ENCODE measurements at places on chromosomes 1 and 21. TPM values are rescaled to one million over a fixed set of nuclear protein-coding genes. Genes with fewer than 3 reads are reported as not detected.

DNA sequence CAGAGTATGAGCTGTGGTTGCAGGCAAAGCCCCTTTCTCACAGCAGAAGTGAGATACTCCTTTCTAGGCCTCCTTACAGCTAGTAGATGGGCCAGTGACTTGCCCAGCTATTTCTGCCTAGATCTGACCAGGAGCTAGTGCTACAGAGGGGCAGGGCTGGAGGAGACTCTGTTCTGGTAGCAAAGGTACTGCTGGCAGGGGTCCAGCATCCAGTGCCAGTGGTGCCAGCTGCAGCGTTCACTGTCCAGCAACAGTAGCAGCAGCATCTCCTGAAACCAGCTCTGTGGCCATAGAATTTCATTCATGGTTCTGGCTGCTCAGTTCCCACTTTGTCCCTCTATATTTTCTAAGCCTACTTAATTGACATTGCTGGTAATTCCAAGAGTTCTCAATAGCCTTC, 62.5 kb upstream of the CNN3 start:
- no peak for DNase-seq
- H3K36me3 ChIP-seq = no peaks in the 10 kb centered on the region
- no peaks in the 10 kb centered on the region for H3K4me1 ChIP-seq
- no peak overlapping the region for H3K27ac ChIP-seq

GRCh38 chr1:239308701-239309333, 77.6 kb upstream of the CHRM3 start:
- H3K4me3 ChIP-seq = no peak overlapping the region
- H3K4me1 ChIP-seq = no peaks in the 10 kb centered on the region
- H3K36me3 ChIP-seq = no peaks in the 10 kb centered on the region
- no peak overlapping the region for H3K27ac ChIP-seq
- H3K27me3 ChIP-seq = no peaks in the 10 kb centered on the region

The FGR gene
- not detected for total RNA-seq

DNA sequence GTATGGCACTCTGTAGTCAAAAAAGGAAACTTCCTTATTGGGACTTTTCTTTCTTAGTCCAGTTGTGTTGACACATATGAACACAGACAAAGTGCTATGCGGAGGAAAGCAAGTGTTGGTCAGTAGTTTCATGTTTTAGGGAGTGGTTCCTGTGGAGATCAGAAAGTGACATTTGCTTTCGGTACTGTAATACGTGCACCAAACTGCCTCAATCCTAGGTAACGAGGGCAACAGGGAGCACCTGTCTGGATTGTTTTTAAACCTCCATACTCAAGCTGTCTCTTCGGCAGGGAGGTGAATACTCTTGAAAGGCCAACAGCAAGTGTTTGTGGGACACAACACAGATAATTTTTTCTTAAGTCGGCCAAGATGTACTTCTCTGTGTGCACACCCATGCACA, 9.1 kb downstream of the RHOU start:
- H3K27ac ChIP-seq = no peak overlapping the region
- H3K27me3 ChIP-seq = peaks cover 11% of the 10 kb centered on the region
- no peak overlapping the region for H3K4me3 ChIP-seq
- H3K36me3 ChIP-seq = no peaks in the 10 kb centered on the region

The B3GALT5 gene
- total RNA-seq = not detected

The F5 gene
- not detected for total RNA-seq

DNA sequence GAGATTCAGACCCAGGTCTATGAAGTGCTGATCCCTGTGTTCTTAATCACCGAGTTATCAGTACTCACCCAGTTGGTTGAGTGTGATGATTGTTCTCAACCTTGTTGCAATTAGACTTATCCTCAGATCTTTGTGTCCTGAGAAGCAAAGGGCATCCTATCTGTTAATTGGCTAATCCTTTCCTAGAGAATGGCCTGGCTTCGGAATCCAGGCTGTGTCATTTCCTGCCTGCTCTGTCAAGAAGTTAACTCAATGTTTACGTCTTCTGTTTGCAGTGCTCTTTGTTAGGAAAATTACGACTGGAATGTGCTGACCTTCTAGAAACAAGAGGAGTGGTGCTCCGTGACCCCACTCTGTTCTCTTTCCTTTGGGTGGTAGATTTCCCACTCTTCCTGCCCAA, 14.7 kb downstream of the GAS5 start:
- H3K4me3 ChIP-seq = no peak overlapping the region
- no peaks in the 10 kb centered on the region for H3K27me3 ChIP-seq
- peaks cover 16% of the 10 kb centered on the region for H3K36me3 ChIP-seq
- H3K27ac ChIP-seq = peak overlapping the region; percentile 35

GRCh38 chr1:221699978-221700519, 41.8 kb downstream of the DUSP10 start:
- H3K27me3 ChIP-seq = no peaks in the 10 kb centered on the region
- no peak overlapping the region for H3K4me3 ChIP-seq
- peaks cover 58% of the 10 kb centered on the region for H3K4me1 ChIP-seq

- no peak for DNase-seq
- H3K36me3 ChIP-seq = no peaks in the 10 kb centered on the region
- H3K4me3 ChIP-seq = no peak overlapping the region
- no peaks in the 10 kb centered on the region for H3K4me1 ChIP-seq
These were observed 122.0 kb downstream of the TNNI3K start for GRCh38 chr1:74357150-74357549.

DNA sequence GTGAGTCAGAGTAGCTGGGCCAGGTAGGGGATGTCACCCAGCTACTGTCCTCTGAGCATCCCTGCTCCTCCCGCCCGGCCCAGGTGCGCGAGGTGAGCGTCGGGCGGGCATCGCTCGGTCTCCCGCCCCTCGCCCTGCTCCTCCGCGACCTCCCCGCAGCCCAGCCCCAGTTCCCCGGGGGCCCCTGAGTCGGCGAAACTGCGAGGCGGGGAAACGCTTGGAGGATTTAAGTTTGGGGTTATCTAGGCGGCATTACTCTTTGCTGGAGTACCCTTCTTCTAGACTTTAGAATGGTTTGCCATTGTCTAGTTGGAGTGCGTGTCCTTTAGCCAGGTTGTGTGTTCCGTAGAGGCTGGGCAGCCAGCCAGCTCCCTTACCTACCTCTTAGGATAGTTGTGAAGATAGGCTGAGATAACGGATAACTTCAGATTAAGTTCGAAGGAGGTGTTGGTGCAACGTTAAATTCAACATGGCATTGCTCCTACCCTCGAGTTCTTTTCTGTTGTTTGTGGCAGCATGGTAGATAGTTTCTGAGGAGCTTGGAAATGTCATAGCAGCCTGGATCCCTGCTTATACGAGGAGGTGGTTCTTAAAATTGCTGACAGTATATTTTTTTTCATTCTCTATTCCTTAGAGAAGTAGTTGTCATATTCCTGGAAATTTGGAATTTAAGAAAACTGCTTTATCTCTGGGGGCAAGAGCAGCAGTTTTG, 697 bp downstream of the AGO3 start:
- no peaks in the 10 kb centered on the region for H3K36me3 ChIP-seq
- peak overlapping the region; percentile 88 for H3K4me3 ChIP-seq
- DNase-seq = peak; percentile 46
- no peaks in the 10 kb centered on the region for H3K27me3 ChIP-seq
- peak overlapping the region; percentile 89 for H3K27ac ChIP-seq

DNA sequence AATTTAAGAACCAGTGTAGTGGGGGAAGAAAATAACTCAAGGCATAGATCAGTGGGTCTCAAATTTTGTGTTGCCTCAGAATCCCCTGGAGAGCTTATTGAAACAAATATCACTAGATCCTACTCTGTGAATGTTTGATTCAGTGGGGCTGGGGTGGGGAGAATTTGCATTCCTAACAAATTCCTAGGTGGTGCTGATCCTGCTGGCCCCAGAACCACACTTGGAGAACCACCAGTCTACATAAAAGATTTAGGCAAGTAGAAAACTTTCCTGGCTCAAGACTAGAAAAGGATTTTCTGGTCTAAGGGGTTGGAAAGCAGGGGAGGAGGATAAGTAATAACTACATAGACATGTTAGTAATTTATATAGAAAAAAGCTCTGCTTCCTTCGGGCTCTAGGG, 34.1 kb upstream of the C1orf21 start:
- H3K4me1 ChIP-seq = no peaks in the 10 kb centered on the region
- no peak overlapping the region for H3K4me3 ChIP-seq
- H3K27ac ChIP-seq = no peak overlapping the region

The TTC34 gene
- total RNA-seq = 0.22 TPM

The RIMS3 gene
- total RNA-seq = not detected

The MSTO1 gene
- total RNA-seq = 46.7 TPM

The SH3GLB1 gene
- total RNA-seq = 36.0 TPM

The SLC44A5 gene
- total RNA-seq = not detected

DNA sequence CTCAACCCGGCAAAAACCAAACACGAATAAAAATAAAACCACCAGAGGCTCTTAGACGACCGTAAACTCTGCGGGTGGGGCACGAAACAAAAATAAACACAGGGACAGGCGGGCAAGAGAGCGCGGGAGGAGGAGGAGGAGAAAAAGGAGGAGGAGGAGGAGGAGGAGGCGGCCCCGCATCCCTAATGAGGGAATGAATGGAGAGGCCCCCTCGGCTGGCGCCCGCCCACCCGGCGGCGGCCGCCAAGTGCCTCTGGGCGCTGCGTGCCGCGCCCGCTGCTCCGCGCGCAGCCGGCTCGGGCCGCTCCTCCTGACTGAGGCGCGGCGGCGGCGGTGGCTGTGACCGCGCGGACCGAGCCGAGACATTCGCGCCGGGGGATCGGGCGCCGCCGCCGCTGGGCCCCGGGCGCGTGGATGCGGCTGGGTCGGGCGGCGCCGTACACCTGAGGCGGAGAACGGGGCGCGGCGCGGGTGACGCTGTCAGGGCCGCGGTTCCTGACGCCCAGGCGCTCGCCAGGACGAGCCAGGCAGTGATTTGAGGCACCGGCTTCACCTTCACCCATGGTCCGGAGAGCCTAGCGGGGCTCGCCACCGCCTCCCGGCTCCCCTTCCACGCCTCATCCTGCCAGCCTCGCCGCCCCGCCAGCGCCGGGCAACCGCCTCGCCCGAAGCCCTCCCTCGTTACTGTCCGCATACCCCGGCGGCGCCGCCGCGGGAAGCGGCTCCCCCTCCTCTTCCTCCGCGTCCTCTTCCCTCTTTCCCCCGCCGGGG, at the start of gene MARK1:
Gene MARK1, plus strand, starts transcription at position 229 of the 771 bp plus-strand sequence. CDS start 687 bp downstream, outside the sequence.
- H3K4me3 ChIP-seq = peak within 1 kb of the TSS; percentile 75
- no peaks in the 10 kb centered on the region for H3K36me3 ChIP-seq
- no peak within 1 kb of the TSS for H3K27ac ChIP-seq
- no peaks in the 10 kb centered on the region for H3K4me1 ChIP-seq
- H3K27me3 ChIP-seq = peaks cover 60% of the 10 kb centered on the region
- DNase-seq = peak; percentile 68

- H3K27me3 ChIP-seq = no peaks in the 10 kb centered on the region
- H3K36me3 ChIP-seq = no peaks in the 10 kb centered on the region
- no peaks in the 10 kb centered on the region for H3K4me1 ChIP-seq
- no peak overlapping the region for H3K27ac ChIP-seq
- H3K4me3 ChIP-seq = no peak overlapping the region
These were observed 483.2 kb upstream of the PTBP2 start for GRCh38 chr1:96238426-96238825.

The GRIK3 gene
- total RNA-seq = not detected

The HHAT gene
- 1.9 TPM for total RNA-seq

GRCh38 chr1:175024773-175025172, 1.5 kb upstream of the MRPS14 start:
- H3K27me3 ChIP-seq = no peaks in the 10 kb centered on the region
- H3K4me3 ChIP-seq = no peak overlapping the region
- DNase-seq = no peak
- no peak overlapping the region for H3K27ac ChIP-seq
- no peaks in the 10 kb centered on the region for H3K36me3 ChIP-seq
- 0 out of 2 replicates have a peak, but pooled peaks cover 5% of the 10 kb centered on the region for H3K4me1 ChIP-seq

The SLC25A44 gene
- 14.3 TPM for total RNA-seq

The ILF2 gene
- total RNA-seq = 176 TPM

GRCh38 chr1:233614743-233615521, 1.0 kb downstream of the KCNK1 start:
- H3K4me1 ChIP-seq = peaks cover 3% of the 10 kb centered on the region
- H3K4me3 ChIP-seq = peak overlapping the region; percentile 95
- no peaks in the 10 kb centered on the region for H3K36me3 ChIP-seq
- DNase-seq = peak; percentile 18

The DNASE2B gene
- total RNA-seq = not detected

GRCh38 chr1:232641507-232641906, 11.6 kb upstream of the SIPA1L2 start:
- DNase-seq = no peak
- H3K4me1 ChIP-seq = no peaks in the 10 kb centered on the region
- no peaks in the 10 kb centered on the region for H3K36me3 ChIP-seq
- H3K27me3 ChIP-seq = no peaks in the 10 kb centered on the region
- no peak overlapping the region for H3K27ac ChIP-seq

The CD1B gene
- total RNA-seq = not detected

The LENEP gene
- not detected for total RNA-seq

DNA sequence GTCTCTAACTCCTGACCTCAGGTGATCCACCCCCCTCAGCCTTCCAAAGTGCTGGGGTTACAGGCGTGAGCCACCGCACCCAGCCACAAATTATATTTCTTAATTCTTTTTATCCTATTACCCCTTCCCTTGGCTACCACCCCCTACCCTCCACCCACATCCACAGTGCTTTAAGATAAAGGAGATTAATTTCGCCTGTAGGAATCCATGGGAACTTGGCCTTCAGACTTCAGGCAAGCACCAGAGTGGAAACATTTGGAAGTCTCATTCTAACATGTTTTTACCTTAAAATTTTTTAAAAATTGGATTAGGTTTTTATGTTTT, 10.4 kb downstream of the CNST start:
- no peak for DNase-seq
- peaks cover 16% of the 10 kb centered on the region for H3K36me3 ChIP-seq
- H3K4me1 ChIP-seq = peaks cover 43% of the 10 kb centered on the region
- H3K27ac ChIP-seq = no peak overlapping the region
- H3K27me3 ChIP-seq = no peaks in the 10 kb centered on the region

DNA sequence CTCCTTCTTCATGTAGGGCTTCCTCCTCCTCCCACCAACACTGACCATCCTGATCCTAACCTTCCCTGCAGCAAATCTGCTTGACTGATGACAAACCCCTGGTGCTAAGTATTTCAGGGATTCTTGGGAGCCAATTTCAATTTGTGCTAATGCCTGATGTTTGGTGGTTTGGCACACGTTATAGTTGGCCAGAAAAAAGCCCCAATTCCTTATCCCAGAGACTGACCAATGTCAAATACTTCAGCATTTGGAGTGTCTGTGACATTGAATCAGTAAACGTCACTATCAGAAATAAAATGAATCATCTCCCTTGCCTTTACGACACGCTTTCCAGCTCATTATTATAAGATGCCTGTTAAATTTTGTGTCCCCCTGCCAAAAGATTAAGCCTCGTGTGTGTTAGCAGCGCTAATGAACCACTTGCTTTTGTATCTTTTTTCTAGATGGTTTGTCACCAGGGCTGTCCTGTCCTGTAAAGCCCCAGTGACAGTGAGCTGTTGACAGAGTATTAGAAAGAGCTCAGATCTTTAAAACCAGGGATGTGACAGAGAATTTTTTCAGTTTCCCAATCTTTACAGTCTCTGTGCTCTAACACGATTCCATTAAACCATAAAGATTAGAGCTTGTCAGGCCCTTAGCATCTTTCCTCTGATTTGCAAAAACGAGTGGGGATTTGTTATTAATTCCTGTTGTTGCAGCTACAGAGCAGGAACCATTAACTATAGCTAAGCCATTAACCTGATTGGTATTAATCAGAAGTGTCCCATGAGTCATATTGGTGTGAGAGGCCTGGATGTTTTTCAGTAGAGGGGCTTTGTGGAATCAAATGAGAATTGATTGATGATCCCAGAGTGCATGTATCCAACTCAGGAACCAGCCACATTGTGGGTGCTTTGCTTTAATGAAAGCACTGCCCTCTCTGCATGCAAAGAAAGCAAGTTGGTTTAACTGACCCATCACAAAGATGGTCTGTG, 665.1 kb upstream of the PLXNA2 start:
- no peak overlapping the region for H3K27ac ChIP-seq
- H3K4me1 ChIP-seq = no peaks in the 10 kb centered on the region
- no peaks in the 10 kb centered on the region for H3K36me3 ChIP-seq
- DNase-seq = no peak
- no peaks in the 10 kb centered on the region for H3K27me3 ChIP-seq
- no peak overlapping the region for H3K4me3 ChIP-seq

The MYOG gene
- not detected for total RNA-seq
